ENCODE measurements at places on chromosomes 11 and 22.

GRCh38 chr22:20396639-20397038 lies 2.7 kb downstream of the ZNF74 start:
- DNase-seq = no peak

DNA sequence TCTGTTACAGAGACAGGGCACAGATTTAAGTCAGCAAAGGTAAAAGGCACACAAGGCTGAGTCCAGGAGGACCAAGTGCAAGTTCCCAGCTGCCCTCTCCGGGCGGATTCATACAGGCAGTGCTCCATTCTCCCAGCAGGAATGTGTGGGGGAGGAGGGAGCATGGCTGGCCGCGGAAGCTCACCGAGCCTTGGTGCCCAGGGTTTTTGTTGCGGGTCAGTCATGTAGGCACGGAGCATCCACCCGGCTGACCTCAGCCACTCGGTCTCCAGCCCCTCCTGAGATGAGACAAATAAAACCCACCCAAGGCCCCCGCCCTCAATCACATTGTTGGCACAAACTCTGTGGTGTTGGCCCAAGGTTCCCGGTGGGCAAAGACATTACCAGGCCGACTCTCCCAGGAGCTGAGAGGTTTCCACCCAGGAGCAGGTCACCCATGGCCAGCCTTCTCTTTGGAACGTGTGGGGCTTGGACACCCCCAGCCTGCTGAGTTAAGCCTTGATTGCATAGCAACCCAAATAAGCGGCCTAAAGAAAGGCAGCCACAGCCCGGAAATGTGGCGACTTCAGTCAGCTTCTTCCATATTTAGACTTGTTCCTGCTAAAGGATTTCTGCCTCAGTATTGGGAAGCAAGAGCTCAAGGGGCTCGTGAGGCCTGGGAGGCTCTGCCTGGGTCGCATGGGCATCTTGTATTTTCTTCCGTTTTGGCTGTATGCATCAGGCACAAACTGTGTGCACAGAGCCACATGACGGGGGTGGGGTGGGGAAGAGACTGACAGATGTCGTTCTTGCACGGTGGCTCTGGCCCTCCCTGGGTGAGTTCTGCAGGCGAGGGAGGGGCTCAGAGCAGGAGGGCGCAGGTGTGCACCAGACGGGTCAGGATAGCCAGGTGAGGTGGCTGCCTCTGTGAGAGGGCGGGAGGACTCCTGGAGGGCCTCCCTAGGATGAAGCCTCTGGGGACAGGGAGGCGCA lies 63.0 kb downstream of the ARHGAP8 start:
- DNase-seq = no peak

- DNase-seq = no peak
Measured at GRCh38 chr11:66684635-66685034, 6.9 kb upstream of the RBM4B start.

DNA sequence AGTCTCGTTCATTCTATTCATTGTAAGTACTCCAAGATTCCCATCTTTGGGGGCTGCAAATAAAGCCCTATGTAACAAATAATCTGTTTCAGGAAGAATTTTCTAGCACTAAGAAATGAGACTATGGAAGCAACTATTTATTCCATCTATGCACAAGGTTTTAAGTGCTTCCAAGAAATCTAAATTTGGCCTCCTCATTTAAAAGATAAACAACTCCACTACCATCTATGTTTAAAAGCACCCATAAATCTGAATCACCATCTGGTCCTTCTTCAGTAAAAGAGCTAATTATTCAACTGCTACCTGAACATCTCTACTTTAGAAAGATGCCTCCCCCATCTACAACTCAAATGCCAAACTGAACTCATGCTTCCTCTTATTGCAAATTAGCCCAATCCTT lies 547.3 kb upstream of the LRRC4C start:
- DNase-seq = no peak

DNA sequence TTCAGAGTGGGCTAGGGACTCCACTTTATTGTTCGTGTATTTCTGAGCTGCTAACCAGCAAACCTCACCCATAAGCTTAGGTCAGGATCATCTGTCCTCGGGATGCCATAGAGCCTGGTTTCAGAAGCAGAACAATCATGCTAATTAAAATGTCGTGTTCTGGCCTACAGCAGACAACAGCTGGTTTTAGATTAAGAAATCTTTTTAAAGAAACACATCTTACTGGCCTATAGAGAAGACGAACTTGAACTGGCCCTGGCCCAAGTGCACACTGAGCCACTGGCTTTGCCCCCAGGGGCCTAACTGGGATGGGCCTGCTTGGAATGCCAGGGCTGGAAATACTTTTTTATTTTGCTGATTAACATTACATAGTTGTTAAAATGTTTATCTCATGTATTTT lies 63.2 kb downstream of the ALX4 start:
- DNase-seq = no peak

- no peak for DNase-seq
Measured at GRCh38 chr11:114132944-114133394, 73.5 kb downstream of the ZBTB16 start.

DNA sequence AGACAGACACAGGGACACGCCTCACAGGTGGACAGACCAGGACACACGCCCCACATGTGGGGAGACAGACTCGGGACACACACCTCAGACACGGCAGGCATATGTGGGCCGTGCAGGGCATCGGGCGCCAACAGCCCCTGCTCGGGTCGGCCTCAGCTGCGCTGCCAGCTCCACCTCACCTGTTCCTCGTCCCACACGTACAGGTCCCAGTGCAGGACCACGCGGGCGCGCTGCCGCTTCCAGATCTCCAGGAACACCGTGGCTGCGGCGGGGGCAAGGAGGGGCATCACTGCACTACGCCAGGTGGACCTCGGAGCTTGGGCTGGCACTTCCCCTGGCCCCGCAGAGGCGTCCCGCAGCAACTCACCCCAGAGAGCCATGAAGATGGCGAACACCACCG lies 12.4 kb downstream of the ANO9 start:
- no peak for DNase-seq

DNA sequence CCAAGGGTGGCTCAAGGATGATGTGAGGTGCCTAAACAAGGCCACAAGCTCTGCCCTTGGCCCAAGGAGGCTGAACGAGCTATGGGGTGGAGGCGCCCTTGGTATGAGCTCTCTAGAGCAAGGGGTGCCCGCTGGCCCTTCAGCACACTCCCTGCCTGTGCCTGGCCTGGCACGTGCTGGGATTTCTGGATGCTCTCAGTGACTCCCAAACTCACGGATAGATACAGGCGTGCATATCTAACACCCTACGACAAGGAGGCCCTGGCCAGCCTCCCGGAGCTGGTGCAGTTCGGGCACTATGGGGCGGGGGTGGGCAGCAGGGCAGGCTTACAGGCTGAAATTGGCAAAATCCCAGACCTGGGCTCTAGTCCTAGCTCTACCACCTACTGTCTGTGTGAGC lies 30.6 kb downstream of the SCUBE1 start:
- DNase-seq = no peak

GRCh38 chr11:122210367-122210997 lies 94.5 kb upstream of the BLID start:
- no peak for DNase-seq

GRCh38 chr11:134364261-134364660 lies 32.5 kb downstream of the GLB1L2 start:
- DNase-seq = no peak

- DNase-seq = no peak
Measured at GRCh38 chr22:32650553-32651345, 150.8 kb upstream of the TIMP3 start.

DNA sequence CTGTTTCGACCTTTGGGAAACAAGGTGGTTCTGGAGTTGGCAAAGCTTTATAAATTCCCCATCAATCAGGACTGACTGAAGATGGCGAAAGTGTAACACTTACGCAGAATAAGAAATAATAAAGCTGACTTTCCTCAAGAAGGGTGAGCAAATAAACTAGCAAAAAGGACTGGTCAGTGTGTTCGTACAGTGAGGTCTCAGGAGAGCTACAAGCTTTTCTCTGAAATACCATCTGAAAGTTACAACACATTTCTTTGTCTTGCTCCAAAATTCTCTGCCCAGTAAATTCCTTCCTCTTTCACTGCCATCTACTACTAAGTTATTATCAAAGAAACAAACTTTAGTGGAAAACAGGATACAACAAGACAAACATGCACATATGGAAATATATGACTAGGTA lies 13.4 kb downstream of the PITPNB start:
- DNase-seq = no peak

- DNase-seq = no peak
Measured at GRCh38 chr11:133198438-133198837, 333.9 kb downstream of the OPCML start.

GRCh38 chr22:17056807-17057206 lies 28.0 kb upstream of the IL17RA start:
- DNase-seq = no peak

DNA sequence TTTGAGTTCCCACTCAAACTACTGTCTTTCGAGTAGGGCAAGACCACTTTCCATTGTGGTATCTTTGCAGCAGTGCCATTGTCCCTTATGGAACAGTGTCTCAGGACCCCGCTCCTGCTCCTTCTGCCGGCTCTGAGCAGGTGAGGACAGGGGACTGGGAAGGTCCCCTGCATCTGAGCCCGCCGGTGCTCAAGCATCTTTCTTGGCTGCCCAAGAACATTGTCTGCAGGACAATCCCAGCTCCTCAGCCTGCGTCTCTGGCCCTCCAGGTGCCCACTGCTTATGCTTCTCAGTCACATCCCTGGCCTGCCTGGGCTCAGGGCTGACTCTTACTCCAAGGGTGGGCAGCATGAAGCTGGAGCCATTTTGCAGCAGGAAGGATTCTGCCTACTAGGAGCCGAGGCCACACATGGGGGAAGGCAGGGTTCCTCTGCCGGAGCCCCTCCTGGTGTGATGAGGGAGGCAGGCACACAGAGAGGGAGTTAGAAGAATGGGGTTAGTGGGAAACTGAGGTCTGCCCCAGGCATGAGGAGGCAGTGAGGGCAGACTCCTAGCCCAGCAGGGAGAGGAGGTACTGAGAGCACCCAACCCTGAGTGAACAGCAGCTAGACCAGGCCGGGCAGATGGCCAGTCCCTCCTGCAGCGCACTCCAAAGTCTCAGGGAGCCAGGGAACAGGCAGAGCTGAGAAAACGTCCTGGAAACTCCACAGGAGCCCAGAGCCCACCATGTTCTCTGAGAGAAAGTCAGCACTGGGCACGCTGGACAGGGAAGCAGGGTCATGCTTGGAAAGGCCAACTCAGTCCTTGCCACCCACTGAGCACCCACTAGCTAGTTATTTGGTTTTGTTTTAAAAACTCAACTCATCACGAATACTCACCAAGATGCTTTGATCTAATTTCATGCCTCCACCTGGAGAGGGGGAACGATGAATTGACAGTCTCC lies 7.5 kb upstream of the PPARA start:
- DNase-seq = no peak

DNA sequence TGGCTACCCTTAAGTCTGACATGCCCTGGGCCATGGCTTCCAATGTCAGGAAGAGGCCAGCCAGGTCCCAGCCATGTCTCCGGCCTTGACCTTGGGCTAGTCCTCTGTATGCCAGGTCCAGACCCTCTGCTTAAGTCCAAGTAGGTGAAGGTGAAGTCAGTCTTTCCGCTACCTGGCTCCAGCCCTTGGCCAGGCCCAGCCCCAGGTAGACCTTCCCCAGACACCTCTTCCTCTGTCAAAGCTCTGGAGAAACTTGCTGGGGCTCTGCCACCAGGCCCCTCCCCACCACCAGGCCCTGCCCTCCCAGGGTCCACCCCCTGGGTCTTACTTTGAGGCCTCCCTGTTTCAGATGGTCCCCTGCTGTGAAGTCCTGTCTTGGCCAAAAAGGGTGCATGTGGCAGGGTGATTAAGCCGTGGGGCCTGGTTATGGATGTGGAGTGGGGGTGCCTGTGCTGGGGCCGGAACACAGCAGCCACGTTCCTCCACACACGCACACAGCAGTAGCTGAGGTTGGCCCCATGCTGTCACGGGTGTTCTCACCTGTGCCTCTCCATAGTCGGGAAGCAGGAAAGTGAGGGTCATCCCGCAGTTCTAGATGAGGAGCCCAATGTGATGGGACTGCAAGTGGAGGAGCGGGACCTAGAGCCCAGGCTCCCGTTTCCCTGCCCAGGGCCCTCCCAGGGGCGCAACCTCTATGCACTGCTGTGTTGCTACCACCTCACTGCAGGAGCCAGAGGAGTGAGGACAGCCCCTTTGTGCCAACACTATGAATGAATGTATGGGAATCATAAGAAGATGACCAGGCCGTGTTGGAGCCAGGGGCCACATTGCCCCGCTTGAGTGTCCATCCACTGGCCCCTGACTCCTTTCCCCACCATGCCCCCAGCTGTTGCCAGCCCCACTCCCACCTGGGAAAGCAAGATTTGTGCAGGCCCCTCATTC lies 72.2 kb downstream of the LINC01488 start:
- DNase-seq = no peak

DNA sequence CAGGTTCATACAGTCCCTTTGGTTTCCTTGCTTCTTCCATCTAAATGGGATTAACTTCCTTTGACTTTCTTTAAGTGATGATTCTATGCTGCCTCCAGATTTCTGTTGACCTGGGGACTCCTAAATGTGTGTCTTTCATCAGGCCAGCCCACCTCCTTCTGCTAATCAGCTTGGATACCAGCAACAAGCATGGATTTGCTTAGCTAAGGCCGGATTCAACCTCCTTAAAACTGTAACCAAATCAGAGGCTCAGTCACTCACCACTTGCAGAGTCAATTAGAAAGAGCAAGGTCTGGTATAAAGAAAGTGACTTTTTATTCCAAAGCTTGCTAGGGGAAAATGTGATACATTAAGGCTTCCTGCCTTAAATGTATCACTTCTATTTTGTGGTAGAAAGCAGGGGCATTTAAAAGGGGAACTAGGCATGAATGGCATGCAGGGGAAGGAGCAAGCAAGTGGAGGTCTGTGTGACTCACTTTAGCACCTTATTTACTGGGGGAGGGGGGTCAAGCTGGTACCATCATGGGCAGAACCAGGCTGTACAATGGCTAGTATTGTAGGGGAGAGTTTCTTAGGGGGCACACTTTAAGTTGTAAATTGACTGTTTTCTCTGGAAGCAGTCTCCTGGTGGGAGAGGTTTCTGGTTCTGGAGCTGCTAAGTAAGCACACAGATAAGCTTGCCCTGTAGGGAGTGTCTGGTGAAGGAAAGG lies 239.0 kb upstream of the PDGFD start:
- no peak for DNase-seq

GRCh38 chr22:37137131-37137530 lies 12.6 kb downstream of the IL2RB start:
- no peak for DNase-seq

GRCh38 chr22:21018314-21018713 lies 3.3 kb downstream of the P2RX6 start:
- DNase-seq = no peak

GRCh38 chr11:350723-351255 lies 18.5 kb upstream of the B4GALNT4 start:
- DNase-seq = no peak

GRCh38 chr11:21949763-21950413 lies 243.0 kb upstream of the ANO5 start:
- DNase-seq = no peak

GRCh38 chr11:128691802-128692752 lies 1.8 kb upstream of the FLI1 start:
- no peak for DNase-seq
